ENCODE measurements at places on chromosomes 2 and 18.

DNA sequence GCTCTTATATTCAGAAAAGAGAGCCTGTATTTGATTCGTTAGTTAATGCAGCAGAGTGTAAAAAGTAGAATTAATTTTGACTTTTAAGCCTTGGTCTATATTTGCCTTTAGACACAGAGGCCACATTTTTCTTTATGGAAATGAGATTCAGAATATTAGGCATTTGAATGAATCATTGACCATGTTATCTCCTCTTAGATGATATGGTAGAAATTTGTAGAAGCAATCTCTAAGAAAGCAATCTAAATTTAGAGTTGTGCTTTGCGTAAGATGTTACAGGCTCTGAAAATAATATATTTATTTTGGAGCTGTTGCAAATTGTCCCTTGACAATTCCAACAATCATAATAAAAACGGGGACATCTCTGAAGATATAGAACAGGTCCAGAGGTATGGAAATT is 68.3 kb upstream of the ST6GAL2 start:
- no peak for DNase-seq

DNA sequence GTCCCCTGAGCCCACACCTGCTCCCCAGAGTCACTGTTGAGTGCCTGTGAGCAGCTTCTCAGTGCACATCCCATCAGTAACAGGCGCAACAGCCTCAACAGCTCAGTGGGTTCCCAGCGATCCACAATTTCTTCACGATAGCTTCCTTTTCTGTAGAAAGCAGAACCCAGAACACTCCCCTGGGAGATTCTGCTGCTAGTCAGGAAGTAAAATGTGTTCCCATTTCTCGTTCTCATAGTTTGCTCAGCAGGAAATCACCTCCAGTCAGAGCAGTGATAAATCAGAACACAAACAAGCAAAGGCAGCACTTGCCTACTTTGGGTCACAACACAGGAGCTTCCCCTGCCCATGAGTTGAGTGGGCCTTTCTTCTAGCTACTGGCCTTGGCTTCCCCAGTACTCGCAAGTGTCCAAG is 48.9 kb upstream of the ATG16L1 start:
- no peak for DNase-seq

DNA sequence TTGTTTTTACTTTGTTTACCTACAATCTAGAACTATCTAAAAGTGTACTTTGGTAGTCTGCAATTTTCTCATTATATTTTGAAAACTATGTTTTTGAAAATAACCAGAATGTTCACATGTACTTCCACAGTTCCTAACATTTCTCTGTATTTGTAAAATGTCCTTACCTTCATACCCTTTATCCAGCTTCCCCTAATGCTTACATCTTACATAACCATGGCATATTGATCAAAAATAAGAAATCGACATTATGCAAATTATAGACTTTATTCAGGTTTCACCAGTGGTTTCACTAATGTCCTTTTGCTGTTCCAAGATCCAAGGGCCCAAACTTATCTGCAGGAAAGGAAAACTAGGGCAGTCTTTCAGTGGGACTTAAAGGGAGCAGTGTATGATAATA is 114.1 kb downstream of the PLEKHM3 start:
- no peak for DNase-seq

DNA sequence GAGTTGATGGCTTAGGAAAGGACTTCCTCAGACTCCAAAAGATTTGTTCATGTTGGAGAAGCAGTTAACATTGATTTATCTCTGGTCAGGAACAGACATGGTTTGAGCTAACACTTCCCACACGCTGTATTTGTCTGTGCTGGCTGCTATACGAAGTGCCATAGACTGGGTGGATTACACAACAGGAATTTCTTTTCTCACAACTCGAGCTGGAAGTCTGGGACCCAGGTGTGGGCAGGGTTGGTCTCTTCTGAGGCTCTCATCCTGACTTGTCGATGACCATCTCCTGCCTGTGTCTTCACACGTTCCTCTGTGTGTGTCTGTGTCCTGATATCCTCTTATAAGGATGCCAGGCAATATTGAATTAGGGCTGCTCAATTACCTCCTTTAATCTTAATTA is 163.4 kb upstream of the BCL2L11 start:
- no peak for DNase-seq

DNA sequence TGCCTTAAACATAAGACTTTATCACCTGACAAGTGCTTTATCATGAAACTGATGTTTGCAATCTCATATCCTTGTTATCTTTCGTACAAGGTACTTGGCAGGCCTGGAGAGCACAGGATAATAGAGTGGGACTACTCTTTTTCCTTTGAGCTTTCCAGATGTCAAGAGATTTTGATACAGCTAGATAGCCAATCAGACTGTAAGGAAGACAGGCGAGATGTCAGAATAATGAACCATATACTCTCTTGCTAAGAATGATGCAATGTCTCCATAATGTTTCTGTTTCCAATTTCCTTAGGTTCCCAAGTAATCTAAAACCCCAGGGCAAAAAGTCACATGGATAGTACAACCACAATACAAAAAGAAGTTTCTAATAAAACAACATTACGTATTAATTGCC is 313.1 kb downstream of the PDE11A start:
- no peak for DNase-seq

- no peak for DNase-seq
Measured at GRCh38 chr2:200222791-200223190, 83.7 kb upstream of the SPATS2L start.

DNA sequence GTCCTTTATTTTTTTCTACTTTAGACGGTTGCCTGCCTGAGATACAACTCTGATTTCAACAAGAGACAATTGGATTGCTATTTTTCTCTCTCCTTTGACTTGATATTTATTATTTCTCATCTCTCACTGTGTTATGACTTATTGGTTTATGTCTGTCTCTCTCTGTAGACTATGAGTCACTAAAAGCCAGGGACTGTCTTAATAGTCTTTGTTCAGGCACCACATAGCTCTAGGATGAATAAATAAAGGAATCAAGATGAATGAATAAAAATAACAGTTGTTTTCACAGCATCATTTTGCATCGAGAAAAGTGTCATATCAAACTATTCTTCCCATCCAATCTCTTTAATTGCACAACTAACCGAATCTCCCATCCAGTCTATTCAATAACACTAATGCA is 31.4 kb upstream of the CD28 start:
- DNase-seq = no peak

- no peak for DNase-seq
Measured at GRCh38 chr2:126936219-126936723, 37.6 kb downstream of the TEX51 start.

DNA sequence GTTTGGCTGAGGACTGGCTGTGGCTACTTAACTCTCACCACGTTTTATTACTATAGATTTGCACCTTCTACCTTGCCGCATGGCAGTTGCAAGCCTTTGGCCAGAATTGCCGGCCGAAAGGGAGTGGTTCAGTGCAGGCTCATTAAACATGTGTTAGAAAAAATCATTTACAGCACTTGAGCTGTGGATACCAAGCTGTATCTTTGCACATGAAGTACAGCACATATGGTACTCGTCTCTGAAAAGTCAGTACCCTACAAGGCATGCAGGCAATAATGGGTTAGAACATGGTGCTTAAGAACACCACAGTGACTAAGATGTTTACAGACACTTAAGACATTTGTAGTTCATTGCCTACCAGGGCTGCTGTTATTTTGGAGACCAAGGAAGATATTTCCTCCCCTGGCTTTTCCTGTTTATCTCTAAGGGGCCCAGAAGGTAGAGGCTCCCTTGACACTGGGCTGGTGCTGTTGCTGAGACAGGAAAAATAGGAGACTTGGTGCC is 103.1 kb downstream of the ZNF532 start:
- no peak for DNase-seq
